ENCODE measurements at places on chromosomes 5 and 9.

DNA sequence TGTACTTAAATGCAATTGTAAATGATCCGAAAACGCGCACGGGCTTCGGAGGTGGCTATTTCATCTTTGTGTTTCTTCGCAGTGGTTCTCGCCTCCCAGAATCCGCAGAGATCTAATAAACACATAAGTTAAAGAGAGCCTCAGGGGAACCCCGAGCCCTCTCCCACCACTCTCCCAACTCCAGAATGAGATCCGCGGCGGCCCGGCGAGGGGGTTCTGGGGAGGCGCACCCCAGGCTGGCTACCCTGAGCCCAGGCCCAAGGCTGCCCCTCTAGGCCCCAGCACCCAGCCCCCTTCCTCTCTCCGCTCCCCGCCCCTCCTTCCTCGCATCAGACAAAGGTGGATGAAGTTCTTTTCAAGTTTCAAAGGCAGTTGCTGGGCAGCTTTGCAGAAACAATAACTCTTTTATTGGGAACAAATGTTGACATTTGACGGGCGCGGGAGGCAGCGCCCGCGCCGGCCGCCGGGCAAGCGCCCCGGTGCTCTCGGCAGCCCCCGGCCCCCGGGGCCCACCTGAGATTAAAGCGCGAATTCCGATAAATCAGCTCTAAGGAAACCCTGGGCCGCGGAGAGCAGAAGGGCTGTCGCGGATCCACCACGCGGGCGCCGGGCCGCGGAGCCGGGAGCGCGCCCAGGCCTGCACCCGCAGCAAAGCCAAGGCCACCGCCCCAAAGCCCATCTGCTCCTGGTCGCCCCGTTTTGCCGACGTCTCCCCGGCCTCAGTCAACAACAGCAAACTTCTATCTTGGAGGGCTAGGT, 8.4 kb downstream of the IRX2 start:
- DNase-seq: no peak

- no peak for DNase-seq
Measured at GRCh38 chr9:33130961-33131789, 36.0 kb downstream of the B4GALT1 start.

DNA sequence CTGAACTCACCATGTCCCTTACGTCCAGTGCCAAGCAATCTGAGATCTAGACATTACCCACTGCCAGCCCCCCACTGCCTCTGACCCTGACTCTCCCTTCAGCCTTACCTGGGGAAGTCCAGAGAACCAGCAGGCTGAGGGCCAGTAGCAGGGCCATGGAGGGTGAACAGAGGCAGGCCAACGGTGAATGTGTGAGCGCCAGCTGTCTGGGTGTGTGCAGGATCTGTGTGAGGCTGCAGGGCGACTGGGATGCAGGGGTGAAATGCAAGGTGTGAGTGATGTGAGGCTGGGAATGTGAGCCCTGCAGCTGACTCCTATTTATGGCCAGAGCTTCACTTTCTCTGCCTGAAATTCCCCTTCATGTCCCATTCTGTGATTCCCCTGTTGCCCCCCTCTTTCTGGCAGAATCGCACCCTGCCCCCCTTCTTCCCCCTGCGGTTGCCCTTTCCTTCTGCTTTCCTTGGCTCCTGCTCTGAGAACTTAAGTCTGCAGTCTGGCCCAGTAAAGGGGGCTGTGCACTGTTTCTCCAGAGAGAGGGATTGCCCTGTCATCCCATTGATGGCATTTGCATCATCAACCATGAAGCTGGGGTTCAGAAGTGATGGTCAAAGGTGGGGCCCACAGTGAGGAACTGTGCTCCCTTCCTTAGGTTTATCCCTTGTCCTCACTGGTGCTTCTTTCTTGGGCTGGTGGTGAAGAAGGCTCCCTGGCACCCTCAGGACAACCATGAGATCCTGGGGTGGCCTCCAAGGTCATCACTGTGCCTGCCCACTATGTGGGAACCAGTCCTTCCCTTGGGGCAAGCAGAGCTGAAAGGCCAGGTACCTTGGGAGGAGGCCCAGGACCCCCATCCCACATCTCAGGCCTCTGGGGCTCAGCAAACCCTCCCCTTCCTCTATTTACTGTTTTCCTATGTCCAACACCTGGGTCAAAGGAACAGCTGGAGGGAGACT, at the start of gene CCL19:
TSS of gene CCL19 (minus strand) at position 294 of the 953 bp plus-strand sequence. CDS start at position 157, 137 bp downstream.
- DNase-seq: no peak

DNA sequence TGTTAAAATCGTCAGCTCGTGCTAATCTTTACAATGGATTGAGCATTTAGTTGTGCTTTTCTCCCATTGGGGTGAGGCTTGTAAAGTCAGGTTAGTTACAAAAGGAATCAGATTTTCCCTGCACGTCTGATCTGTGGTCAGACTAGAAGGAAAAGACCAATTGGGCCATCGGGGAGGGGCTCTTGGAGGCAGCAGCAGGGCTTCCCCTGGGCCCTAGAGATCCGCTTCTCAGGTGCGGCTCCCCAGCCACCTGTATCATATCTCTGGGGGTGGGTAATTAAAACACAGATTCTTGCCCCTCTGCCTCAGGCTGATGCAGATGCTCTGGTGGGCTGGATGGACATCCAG, 200.3 kb downstream of the HSPA4 start:
- no peak for DNase-seq

DNA sequence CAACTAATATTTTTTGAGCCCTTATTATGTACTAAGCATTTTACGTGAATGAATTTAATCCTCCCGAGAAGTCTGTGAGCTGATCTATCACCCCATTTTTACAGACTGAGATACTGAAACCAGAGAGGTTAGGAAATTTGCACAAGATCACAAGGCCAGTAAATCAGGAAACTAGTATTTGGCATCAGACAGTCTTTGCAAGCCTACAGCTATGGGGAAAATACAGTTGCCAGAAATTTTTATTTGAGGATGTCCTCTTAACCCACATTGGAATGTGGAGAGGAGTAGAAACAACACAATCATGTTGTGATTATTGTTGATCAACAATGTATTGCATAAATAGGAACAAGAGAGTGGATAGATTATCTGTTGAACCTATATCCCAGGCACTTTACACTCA, 2.3 kb upstream of the SLC46A2 start:
- DNase-seq: no peak

DNA sequence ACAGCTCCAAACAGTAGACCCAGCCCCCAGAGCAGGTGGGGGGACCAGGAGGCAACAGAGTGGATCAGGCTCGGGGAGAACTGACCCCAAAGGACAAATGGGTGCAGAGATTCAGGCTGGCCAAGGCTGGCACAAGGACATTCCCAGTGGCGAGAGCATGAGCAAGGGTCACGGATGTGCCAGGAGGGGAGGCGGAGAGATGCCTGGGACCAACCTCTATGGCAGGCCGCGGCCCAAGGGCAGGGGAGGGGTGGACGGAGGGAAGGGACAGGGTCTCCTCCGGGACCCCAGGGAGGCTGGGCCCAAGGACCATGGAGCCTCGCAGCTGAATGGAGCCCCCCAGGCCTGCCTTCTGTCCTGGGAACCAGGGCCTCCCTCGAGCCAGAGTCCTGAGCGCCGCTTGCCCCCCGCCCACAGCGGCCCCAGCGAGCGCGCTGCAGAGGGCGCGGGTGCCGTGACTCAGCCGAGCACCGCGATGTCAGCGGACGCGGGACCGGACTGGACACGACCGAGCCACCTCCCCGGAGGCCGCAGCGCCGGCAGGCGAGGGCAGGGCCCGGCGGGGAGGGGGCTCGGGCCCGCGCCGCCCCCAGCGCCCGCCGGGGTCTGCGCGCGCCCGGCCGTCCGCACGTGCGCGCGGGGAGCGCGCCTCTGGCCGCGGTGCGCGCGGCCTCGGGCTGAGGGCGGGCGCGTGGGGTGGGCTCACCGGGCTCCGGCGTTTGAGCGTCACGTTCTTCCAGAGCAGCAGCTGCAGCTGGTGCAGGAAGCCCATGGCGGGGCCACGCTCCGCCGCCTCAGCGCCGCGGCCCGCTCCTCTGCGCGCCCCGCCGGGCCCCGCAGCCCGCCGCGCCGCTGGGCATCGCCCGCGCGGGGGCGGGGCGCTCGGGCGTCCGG, at the start of gene ABCA2:
TSS of gene ABCA2 (minus strand) at position 869 of the 894 bp plus-strand sequence. CDS start at position 772, 97 bp downstream.
- no peak for DNase-seq

DNA sequence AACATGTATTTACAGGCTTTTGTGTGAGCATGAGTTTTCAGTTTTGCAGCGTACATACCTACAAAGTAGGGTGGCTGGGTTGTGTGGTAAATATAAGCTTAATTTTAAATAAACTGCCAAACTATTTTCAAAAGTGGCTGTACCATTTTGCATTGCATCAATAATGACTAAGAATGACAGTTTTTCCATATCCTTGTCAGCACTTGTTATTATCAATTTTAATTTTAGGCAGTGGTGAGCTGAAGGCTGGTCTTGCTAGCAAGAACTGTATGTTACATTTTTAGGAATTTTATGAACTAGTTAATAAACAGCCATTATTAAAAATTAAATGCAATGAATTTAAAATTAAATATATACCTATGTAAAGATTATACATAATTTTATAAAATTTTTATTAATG, 6.6 kb downstream of the SNX2 start:
- no peak for DNase-seq

- DNase-seq: no peak
Measured at GRCh38 chr5:78065663-78066062, 228.8 kb downstream of the AP3B1 start.

- DNase-seq: no peak
Measured at GRCh38 chr9:120440791-120441190, 139.2 kb downstream of the CDK5RAP2 start.
